Body of pancreas (tissue), 4 donors: ENCODE measurements at places on chromosomes 11 and 22. TPM values are rescaled to one million over a fixed set of nuclear protein-coding genes. Genes with fewer than 3 reads are reported as not detected.

DNA sequence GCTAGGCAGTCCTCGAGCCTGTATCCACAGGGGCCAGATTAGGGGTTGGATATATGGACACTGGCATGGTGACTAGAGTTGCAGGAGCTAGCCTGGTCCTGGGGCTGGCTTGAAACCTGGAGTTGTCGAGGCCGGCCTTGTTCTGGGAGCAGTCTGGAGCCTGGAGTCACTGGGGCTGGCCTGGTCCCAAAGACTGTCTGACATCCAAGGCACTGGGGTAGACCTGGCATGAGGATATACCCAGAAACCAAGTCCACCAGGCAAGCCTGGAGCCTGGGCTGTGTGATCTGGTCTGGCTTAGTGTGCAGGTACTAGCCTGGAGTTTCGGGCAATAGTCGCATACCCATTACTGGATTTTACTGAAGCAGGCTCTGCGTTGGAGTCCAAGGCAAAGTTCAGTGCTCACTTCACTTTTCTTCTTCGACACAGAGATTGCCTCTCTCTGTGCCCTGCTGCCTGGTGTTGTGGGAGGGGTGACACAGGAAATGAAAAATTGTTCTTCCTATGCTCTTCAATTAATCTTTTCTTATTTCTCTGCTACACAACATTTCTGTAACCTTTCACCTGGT lies 4.3 kb upstream of the GLYATL1 start:
- no peak overlapping the region for H3K4me3 ChIP-seq
- H3K36me3 ChIP-seq: no peaks in the 10 kb centered on the region
- no peaks in the 10 kb centered on the region for H3K27me3 ChIP-seq
- DNase-seq: no peak
- no peaks in the 10 kb centered on the region for H3K4me1 ChIP-seq

- peaks cover 16% of the 10 kb centered on the region for H3K4me1 ChIP-seq
- H3K27ac ChIP-seq: no peak overlapping the region
- no peaks in the 10 kb centered on the region for H3K36me3 ChIP-seq
- H3K27me3 ChIP-seq: no peaks in the 10 kb centered on the region
- DNase-seq: no peak
Measured at GRCh38 chr11:1221848-1222311, 986 bp upstream of the MUC5B start.

ROBO4 gene
- total RNA-seq: 13.2 TPM

DNA sequence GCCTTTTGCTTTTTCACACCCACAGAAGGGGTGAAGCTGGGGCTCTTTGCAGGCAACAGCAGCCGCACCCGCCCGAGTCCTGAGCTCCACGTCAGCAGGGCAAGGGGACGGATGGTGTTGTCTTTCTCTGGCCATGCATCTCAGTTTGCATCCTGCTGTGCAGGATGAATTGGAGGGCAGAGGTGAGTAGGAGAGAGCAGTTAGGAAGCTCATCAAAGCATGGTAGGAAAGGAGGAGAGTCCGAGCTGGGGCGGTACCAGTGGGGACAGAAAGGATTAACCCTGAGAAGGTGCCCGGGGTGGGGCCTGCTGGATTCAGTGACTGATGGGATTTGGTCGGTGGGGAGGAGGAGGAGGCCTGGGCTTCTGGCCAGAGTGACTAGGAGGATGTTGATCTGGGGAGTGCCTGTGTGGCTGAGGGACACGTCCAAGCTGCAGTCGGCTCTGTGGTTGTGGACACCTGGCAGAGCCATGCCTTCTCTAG lies 14.6 kb downstream of the FAM83F start:
- no peaks in the 10 kb centered on the region for H3K27me3 ChIP-seq
- peaks cover 33% of the 10 kb centered on the region for H3K4me1 ChIP-seq
- DNase-seq: no peak
- H3K36me3 ChIP-seq: no peaks in the 10 kb centered on the region
- no peak overlapping the region for H3K4me3 ChIP-seq

GRIK4 gene
- total RNA-seq: not detected

C11orf91 gene
- total RNA-seq: not detected
